ENCODE measurements at places on chromosomes 13 and 19.

- DNase-seq, result no peak
These were observed 1.1 kb downstream of the KLHL26 start for GRCh38 chr19:18637673-18638630.

DNA sequence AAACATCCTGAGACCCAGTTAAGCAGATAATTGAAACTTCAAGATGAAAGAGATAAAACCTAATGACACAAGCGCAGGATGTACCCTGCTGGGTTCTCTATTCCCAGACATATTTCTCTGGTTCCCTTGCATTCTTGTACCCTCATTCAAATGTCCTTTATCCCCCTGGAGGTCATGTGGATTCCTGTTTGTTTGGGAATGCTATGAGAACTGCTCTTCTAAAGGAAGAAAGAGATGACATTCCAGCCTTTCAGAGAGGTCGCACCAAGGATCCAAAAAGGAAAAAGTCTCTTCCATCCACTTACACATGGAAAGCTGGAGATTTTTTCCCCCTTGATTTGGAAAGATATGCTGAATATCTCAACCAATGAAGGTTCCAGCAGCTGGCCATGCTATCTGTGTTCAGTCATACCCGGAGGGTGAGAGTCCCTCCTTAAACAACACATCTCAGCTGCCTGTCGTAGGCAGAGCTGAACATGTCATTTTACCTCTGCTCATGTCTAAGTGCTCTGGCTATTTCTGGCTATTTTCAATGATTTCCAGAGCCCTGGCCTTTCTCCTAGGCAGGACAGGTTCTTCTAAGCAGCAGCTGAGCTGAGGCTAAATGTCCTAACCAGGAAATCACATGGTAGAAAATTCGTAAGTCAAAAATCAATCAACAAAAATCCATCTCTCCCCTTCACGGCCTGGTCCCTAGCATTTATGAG, 52.5 kb downstream of the C13orf42 start:
- no peak for DNase-seq

DNA sequence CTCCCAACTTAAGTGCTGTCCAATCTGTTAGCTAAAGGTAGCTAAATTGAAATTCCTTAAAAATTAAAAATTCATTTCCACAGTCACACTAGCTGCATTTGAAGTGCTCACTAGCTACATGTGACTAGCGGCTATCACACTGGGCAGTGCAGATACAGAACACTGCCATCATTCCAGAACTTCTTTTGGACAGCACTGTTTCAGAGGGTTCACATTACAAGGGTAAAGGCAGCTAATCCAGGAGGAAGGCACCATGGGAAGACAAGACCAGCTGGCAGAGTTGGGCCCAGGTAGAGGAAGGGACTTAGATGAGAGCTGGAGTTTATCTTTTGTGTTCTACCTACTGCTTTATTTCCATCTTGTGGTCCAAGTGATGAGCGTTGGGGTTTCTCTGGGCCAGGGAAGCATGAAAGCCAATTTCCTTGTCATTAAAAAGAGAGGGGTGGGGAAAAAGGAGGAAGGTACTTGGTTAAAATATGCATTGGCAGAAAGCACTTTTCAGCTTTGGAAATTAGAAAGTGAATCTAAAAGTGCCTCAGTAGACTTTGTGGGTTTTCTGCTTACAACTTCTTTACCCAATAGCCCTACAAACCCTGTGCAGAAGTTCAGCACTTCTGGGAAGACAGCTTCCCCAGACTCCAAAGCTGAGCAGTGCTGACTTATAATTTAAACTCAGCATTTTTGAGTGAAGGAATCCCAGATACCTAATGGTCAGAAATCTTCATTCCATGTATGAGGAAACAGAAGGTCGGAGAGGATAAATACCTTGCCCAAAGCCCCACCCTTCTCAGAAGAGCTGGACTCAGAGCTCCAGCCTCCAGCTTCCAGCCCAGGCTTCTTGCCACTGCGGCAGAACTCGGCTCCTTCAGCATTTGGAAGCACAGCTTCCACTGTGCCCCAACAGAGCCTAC, 49.5 kb downstream of the ATP7B start:
- DNase-seq, result no peak

DNA sequence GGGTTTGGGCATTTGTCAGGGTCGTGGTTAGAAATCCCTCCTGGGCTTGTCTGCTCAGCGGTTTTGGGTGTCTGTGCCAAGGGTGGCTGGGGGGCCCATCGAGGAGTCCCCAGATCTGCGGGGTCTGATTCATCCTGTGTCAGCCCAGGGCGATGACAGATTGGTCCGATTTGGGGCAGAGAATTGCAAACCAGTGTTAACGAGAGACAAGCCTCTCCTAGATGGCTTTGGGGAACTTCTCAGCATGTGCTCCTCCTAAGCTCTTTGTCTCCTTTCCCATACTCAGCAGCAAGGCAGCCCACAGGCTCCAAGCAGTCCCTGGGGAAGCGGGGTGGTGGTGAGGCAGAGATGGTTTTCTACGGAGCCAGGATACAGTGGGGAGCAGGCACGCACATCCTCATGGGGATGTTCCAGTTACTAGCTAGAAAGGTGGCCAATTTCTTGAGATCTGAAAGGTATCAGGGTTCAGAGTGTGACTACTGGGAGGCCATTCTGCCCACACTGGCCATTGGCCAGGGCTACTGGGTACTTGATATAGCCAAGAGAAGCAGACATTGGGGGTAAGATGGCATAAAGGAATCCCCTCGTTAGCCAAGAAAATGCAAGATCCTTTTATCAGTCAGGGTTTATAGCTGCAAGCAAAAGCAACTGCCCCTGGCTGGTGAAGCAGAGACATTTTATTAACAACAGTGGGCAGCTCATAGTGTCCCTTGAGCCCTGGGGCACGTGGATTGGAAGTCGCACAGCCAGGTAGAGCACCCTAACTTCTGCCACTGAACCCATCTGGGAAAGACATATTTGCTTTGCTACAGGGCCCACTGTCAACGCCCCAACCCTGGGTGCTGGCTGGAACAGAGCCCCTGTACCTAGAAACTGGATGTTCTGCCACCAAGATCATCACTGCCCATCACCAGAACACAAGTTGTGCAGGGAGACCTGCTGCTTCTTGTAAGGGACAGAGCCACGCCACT, 63.6 kb downstream of the RGCC start:
- peak; percentile 90 for DNase-seq

DNA sequence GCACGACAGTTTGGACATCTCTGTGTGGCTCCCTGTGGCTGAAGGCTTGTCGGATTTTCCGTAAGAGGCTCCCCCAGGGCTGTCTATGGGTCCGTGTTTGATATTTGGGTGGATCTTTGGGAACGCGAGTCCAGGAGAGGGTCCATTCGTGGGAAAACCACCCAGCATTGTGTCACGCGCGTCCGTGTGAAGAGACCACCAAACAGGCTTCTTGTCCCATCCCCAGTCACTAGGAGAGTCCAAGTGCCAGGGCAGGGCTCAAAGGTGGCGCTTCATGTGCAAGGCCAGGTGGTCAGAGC, 2.4 kb downstream of the KLF1 start:
- no peak for DNase-seq
